ENCODE measurements at places on chromosomes 2 and 18. TPM values are rescaled to one million over a fixed set of nuclear protein-coding genes. Genes with fewer than 3 reads are reported as not detected.

DNA sequence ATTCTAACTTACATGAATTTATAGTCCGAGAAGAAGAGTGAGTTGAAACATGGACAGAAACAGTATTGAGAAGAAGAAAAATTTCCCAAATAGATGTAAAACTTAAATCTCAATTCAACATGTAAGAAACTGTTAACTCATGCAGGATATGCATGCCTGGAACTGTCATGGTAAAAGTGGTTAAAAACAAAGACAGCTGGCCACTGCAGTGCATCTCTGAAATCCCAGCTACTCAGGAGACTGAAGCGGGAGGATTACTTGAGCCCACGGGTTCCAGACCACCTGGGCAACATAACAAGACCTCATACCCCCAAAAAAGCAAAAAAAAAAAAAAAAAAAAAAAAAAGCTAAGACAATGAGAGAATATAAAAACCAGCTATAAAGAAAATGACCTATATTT lies 93.0 kb upstream of the TTC27 start:
- no peak for DNase-seq

DNA sequence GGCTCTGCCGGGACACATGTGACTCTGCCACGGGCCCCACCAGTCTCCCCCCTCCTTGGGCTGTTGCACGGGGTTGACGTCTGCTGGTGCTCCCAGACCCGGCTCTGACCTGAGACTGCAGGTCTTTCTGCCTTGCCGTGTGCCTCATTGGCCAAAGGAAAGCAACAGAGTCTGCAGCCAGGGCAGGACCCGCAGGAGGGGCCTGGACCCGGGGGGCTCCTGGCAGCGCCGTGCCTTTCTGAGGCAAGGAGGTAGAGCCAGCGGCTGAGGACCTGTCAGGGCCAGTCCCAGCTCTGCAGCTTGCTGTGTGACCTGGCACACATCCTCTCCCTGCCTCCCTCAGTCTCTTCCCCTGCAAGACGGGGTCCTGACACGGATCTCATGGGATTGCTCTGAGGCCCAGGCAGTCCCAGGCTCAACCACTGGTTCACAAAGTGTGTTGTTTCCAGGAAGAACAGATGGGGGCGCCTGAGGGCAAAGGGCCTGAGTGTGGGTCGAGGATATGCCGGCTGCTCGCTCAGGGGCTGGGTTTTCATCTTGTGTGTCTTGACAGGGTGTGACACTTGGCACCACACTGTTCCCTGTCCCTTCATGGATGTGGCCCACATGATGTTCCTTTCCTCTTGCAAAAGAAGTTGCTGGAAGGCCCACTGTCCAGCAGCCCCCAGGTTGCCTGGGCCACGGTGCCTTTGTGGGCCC lies 9.0 kb downstream of the CAPN10 start:
- DNase-seq: peak; percentile 63

DNA sequence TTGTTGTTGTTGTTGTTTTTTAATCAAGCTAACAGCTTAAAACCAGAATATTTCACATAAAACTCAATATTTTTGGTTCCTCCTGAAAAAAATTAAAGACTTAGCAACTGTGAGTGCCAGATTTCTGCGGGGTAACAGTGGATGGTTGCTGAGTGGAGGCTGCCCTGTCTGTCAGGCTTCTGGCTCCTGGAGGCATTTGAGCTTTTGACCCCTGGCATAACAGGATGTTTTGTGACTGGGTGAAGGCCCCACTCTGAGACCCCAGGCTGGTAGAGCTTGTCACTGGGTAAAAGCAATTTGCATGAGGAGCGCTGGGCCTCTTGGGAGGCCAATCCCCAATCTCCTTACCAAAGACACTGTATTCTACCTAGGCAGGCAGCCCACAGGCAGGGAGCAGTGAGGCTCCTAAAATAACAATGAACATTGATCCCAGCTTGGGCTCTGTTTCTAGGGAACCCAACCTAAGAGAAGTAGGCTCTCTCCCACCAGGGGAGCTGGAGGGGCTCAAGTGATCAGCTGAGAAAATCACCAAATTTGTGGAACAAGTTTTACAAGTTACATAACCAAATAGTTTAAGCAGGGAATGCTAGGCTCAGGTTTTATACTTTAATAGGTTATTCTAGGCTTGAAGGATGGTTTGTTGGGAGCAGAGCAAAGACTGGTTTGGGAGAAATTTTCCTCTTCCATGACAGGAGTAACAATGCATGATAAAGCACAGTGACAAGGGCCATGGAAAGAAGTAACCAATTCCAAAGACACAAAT lies 5.9 kb upstream of the SPRED2 start:
- no peak for DNase-seq

DNA sequence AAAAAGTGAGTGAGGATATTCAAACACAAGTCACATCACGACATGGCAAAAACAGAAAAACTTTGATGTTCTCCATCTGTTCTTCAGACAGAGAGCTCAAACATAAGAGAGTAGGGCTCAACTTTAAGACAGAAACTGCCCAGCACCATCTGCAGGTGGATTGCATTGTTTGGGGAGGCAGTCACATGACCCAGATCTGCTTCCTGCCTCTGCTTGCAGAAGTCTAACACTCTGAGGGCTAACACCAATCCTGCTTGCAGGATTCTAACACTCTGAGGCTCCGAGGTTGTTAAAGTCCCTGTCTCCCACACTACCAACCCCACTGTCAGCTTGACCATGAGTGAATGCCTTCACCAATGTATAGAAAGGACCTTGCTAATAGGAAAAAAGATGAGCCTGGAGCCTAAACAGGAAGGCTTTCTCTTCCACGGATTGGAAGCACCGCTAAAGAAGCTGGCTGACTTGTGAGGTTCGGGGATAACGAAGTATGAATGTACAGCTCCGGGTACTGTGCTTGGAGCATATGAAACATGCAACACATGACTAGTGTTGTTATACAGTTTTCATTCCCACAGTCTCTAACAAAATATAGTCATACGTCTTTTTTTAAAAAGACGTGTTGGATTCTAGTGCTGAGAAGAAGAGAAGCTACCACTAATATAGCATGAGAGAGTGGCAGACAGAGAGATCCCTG lies 176.6 kb upstream of the CREB1 start:
- DNase-seq: no peak

GRCh38 chr2:171347591-171348032 lies 86.2 kb downstream of the METTL8 start:
- DNase-seq: no peak

DNA sequence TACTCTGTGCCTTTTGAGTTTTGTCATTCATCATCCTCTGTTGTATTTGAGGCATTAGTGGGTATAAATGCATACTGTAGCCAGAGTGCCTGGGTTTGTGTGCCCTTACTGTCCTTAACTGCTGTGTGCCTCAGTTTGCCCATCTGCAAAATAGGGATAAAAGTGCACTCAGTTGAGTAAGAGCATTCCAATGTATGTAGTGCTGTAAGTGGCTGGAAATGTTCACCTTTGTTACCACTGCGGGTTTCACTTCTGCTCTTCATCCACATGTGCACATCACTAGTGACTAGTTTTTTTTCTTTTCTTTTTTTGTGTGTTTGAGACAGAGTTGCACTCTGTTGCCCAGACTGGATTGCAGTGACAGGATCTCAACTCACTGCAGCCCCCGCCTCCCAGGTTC lies 39.9 kb downstream of the PLEKHB2 start:
- no peak for DNase-seq

GRCh38 chr2:1339388-1340140 lies 73.7 kb upstream of the TPO start:
- no peak for DNase-seq

DNA sequence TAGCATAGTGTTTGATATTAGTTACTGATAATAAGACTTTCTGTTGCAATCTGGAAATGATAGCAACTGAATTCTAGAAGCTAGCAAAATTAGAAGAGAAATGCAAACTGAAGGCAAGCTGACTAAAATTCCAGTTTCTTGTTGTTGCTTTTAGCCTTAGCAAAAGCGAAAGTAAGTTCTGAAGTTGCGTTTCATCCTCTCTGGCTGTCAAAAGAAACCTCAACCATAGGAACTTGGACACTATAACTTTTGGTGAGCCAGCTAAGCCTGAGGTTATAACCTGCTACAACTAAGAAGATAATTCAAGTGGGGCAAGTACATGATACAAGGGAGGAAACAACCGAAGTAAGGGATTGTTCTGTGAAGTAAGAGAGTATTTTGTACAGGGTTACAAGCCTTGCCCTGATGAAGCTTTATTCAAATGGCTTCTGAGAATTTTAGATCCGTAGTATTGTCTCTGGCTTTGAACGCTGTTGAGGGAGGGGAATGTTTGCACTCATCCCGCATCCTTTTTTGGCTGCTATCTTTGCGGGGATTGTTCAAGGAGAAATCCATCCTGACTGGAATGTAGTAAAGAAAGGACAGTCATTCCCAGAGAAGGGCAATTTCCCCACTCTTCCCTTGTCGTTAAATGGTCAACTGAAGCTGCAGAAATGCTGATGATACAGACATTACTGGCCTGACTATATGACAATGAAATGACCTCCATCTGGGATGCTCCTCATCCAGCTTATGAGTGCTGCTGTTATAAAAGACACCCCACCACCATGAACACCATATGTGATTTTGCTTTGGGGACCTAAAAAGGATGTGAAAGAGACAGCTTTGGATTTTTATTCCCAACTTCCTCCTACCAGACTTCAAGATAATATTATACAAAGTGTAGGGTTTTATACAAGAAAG lies 7.0 kb upstream of the TMX3 start:
- no peak for DNase-seq

DNA sequence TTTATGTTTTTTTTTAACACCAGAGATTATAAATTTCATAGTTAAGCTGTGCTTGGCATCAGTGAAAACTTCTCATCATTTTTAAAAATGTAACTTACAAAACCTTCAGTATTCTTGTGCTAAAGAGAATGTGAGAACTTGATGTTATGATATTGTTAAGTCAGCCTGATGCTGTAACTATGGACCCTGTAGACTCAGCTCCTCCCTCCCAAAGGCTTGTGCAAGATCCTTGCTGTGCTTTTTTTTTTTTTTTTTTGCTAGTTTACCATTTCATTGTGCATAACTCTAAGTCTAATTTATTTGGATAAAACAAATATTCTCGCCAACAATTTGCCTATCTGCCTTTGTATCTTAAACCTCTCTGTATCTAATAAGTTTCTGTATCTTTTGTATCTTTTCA lies 12.9 kb upstream of the TFPI start:
- DNase-seq: no peak

DNA sequence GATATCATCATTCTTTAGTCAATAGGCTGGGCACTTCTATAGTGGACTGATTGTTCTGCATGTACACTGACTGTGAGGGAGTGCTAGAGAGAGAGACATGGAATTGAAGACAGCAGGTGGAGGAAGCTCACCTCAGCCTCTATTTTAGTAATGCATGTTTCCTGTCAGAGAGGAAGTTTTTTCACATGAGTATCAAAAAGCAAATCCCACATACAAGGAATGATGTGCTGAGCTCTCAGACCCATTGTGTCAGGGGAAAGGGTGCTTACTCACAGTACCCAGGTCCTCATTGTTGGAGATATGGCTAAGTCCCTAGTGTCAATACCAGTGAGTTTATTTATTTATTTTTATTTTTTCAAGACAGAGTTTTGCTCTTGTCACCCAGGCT lies 9.9 kb upstream of the CDK15 start:
- no peak for DNase-seq

GRCh38 chr2:64623242-64623850 lies 30.4 kb downstream of the SERTAD2 start:
- peak; percentile 47 for DNase-seq

- DNase-seq: peak; percentile 26
Measured at GRCh38 chr2:232999354-232999753, 13.7 kb downstream of the NGEF start.

GRCh38 chr2:50859110-50859509 lies 172.8 kb downstream of the NRXN1 start:
- no peak for DNase-seq

GRCh38 chr2:118123561-118124232 lies 35.4 kb downstream of the INSIG2 start:
- DNase-seq: no peak

DNA sequence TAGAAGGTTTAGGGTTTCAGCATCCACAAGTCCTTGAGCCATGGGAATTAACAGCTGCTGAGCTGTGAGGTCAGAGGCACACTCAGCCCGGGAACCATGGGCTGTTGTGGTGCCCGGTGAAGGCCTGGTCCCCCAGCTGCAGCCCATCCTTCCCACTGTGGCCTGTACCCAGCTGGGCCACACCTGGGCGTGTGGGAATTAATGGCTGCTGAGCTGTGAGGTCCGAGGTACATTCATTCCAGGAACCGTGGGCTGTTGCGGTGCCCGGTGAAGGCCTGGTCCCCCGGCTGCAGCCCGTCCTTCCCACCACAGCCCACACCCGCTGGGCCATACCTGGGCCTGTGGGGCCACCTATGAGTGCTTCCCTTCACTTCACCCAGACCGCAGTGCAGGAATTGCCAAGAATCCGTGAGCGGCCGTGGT lies 25.2 kb downstream of the TMEM18 start:
- DNase-seq: no peak

GRCh38 chr18:32095192-32095899 lies 3.7 kb downstream of the RNF138 start:
- DNase-seq: no peak

- no peak for DNase-seq
Measured at GRCh38 chr2:154698296-154698720, at the start of gene KCNJ3. KCNJ3 (plus strand) TSS chr2:154698695; CDS start chr2:154698776, 81 bp downstream.

GRCh38 chr2:24702800-24703199 lies 90.4 kb downstream of the PTRHD1 start:
- no peak for DNase-seq

Gene RAB6C
- not detected for total RNA-seq

Gene DYNAP
- total RNA-seq: not detected

Gene DCC
- total RNA-seq: 0.81 TPM

Gene MBD5
- total RNA-seq: 67.0 TPM

Gene ST8SIA3
- 0.27 TPM for total RNA-seq

Gene UGT1A3
- not detected for total RNA-seq

Gene LRATD1
- 5.7 TPM for total RNA-seq

Gene PJVK
- 6.2 TPM for total RNA-seq

Gene CACNB4
- 2.1 TPM for total RNA-seq
